Activated CD4-positive, alpha-beta T cell treated with anti-CD3 and anti-CD28 coated beads, Interleukin-2, amount 10 ng/mL, durations not matched to agents 7 days and 5 days (primary cell): ENCODE measurements at places on chromosomes 2 and 18. TPM values are rescaled to one million over a fixed set of nuclear protein-coding genes. Genes with fewer than 3 reads are reported as not detected.

AKAIN1 gene
- not detected for total RNA-seq

DNA sequence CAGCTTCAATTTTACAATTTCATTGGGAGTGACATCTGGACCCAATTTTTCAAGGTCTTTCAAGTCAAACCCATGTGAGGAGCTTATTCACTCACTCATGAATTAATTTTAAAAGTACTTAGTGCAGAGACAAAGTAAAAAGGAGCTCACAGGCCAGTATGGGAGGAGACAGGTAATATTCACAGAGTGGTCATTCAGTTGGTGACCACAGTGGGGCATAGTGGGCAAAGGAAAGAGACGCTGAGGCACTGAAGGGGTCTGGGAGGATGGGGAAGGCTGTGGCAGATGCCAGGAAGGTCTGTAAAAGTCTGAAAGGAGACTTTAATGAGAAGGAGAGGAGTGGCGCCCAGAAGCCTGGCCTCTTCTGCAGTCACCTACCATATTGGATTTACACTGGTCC is 76.0 kb downstream of the CD8B2 start:
- DNase-seq = no peak

DES gene
- not detected for total RNA-seq

GRCh38 chr2:126796931-126797621 is 101.6 kb upstream of the TEX51 start:
- DNase-seq = no peak

DNA sequence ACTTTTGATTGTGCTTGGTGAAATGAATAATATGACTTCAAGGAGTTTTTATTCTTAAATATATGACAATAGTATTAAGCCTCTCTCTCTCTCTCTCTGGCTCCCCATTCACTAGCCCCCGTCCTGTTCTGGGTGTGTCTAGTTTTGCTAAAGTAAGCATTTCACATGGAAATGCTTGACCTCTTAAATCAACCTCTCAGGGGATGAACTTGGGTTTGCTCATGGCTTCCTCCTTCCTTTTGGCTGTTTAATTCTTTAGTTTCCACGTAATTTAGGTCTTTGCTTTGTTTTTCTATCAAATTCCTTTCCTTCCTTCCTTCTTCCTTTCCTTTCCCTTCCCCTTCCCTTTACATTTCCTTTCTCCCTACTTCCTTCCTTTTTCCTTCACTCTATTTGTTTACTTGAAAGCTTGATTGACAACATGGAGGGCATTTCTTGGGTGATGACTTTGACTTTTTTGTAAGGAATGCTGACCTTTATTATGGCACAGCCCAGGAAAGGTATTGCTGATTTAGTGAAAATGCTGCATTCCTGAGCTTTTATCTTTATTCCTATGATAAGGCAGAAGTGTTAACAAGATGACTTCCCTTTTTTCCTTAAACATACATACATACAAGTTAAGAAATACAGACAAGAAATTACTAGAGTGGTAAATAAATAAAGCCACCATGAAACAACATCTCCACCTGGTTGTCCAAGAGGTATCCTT is 3.6 kb downstream of the DPP4 start:
- DNase-seq = no peak

DNA sequence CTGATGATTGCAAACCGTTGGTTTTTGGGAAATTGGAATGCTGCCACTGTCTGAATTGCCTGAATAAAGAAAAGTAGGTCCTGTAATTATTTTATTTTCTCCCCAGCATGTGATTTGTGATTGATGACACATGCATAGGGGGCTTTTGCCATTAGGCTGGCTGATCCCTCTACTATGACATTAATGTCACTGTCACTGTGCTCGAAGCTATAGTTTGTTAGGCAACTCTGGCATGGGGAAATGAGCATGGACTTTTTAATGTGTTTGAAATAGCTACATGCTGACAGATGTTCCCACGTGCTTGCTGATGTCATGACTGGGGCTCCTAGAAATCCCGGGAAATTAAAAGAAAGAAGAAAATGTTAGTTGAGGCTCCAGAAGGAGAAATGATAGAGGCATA is 99.1 kb downstream of the HRH4 start:
- DNase-seq = no peak

DNA sequence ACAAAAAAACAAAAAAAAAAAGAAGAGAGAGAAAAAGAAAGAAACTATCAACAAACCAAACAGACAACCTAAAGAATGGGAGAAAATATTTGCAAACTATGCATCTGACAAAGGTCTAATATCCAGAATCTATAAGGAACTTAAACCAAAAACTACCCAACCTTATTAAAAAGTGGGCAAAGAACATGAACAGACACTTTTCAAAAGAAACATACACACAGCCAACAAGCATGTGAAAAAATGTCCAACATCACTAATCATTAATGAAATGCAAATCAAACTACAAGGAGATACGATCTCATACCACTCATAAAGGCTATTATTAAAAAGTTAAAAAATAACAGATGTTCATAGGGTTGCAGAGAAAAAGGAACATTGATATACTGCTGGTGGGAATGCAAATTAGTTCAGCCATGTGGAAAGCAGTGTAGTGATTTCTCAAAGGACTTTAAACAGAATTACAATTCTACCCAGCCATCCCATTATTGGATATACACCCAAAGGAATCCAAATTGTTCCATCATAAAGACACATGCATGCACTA is 7.2 kb upstream of the POLE4 start:
- DNase-seq = no peak

DNA sequence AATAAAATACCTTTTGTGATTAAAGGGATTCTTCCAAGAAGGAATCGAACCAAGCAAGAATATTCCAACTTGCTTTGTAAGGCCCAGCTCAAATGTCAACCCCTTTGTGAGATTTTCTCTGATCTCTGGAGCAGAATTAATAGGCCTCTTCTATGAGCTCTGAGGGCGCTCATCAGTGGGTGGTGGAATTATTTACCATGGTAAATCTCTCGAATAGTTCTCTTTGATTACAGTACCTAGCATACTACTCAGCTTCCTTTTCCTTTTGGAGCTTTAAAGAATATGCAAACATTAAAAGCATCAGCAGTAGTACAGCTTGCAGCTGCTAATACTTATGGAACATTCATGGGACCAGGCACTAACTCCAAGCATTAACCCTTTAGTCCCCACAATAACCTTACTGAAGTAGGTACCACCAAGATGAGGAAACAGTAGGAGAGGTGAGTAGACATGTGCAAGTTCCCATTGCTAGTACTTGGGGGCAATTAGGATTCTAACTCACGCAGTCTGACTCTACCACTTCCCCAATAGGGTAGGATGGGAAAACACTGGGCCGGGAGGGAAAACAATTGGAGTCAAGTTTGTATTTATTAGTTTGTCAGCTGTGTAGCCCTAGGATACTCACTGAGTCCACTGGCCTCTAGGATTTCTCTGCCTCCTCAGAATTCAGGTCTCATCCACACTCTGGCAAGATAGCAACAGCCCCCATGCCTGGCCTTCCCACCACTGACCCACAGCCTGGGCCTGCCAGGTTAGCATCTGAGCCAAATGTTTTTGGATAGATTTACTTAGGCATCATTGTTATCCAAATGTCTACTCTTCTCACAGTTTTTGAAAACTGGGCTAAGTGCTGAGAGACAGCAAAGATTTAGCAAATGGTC is 21.7 kb downstream of the ADD2 start:
- no peak for DNase-seq

SLC5A7 gene
- total RNA-seq = not detected

- no peak for DNase-seq
These were observed 260.2 kb upstream of the SESTD1 start for GRCh38 chr2:179524809-179525339.

CYP26B1 gene
- total RNA-seq = not detected

DNA sequence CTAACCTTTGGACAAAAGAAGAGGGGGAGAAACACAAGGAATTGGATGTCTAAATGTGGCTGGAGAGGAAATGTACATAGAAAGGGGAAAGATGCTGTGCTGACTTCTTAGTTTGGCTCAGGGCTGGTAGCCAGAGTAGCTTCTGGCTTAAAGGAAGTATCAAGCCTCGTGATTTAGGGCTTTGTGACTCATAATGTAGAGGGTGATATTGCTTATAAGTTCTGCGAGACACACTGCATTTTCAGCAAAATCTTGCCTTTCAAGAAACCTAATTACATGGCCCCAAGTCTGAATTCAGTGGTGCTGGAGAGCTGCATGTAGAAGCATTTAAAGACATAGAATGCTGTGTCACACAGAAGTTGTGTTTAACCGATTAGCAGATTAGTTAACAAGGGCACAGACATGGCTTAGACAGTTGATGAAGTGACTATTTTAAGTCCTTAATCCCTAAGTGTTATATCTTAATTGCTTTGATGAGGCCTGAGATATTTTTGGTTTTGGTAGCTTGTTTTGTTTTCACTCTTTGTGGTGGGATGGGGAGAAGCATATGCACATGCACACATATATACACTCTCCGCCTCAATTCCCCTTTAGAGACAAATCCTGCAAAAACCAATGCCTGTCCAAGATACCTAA is 66.4 kb downstream of the EPAS1 start:
- DNase-seq = peak; percentile 30

DSC2 gene
- not detected for total RNA-seq

RNF152 gene
- total RNA-seq = 0.17 TPM

- no peak for DNase-seq
These were observed 5.0 kb downstream of the HRH4 start for GRCh38 chr18:24465486-24465885.

DNA sequence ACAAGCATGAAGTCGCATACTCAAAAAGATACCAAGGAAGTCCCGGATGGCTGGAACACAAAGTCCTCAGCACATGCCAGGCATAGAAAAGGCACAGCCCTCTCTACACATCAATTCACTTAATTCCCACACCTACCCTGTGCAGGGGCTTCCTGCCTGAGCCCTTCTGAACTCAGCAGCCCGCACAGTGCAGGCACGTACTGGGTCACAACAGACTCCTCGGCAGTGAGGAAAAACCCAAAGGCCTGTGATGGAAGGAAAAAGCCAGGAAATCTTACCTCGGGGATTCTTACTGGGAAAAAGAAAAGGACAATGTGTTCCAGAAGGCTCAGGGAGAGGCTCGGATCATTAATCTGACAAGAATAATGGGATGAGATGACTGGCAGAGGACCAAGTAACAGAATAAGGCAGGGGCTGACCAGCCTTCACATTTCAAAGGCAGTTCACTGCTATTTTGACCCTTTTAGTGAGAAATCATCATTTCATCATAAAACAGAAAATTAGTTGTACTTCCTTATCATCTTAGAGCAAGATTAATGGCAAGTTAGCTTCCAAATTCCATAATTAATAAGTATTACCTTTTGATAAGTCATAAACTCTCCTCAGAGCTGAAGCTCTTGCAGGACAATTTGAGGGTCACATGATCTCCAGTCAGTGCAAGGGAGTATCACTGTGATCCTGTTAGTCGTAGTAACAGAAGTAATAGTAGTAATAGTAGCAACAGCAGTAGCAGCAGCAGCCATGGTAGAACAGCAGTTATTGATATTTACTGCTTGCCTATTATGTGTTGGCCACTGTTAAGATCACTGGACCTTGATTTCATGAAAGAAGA is 87.4 kb downstream of the STK39 start:
- DNase-seq = no peak

- no peak for DNase-seq
These were observed 44.2 kb downstream of the PROC start for GRCh38 chr2:127462461-127462860.

DNA sequence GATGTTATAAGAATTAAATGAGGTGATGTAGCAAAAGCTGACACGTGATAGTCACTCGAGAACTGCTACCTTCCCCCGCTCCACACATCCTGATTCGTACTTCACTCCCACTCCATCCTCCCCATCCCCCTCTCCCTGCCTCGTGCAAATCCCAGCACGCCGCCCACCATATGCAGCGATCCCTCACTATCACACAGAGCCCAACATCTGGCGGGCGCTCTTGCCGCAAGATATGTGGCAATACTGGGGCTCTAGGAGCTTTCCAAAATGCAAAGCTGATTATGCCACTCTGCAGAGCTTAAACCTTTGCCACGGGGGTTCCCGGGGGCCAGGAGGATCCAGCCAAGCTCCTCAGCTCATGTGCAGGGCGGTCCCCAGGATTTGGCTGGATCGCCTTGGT is 37.4 kb downstream of the DNMT3A start:
- DNase-seq = no peak

DNA sequence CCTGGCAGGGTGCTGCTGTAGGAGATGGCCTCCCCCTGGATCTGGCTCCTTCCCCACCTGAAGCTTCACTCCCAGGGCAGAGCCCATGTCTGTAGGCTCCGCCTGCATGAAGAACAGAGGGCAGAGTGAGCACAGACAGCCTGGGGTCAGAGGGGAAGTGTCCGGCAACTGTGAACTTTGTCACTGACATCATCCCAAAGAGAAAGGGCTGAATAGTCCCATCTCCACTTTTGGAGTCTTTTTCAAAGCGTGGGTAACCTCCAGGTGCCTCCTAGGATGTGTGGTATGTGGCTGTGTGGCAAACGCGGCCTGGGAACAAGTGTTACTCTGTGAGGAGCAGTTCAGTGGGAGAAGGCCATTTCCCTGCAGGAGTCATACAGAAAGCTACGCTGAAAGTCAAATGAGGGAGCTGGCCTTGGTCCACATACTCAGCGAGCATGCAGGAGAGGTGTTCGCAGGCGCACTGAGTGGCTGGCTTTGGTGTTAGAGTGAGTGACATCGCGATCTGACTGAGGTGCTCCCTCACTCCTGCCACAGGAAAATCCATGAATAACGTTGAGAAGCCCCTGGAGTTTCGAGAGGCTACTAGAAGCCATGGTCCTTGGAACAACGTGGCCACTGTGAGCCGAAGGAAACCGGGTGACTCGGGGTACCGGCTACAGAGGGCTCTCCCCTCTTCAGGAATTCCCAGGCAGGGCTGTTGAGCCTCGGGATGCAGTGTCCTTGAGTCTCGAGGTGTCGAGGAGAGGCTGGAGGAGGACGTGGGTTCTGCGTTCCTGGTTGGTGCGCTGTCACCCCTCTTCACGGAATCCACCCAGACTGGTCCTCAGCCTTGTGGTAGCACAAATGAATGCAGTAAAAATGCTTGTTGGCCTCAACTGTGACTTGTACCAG is 54.7 kb downstream of the CABLES1 start:
- DNase-seq = no peak

DNA sequence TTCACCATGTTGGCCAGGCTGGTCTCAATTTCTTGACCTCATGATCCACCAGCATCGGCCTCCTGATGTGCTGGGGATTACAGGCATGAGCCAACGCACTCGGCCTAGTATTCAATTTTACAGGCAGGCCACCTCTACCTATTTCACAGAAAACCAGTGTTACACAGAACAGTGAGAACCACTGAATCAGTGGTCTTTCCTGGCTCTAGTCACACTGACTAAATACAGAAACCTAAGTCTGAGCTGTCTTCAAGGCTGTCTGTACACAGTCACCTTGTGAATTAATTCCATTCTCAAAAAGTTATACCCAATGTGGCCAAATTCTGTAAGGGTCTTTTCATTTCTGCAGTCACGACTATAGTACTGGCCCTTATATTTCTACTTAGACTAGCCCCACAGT is 3.5 kb downstream of the RNF149 start:
- no peak for DNase-seq

- DNase-seq = no peak
These were observed 789.7 kb upstream of the SLC39A10 start for GRCh38 chr2:194867328-194867727.

SFTPB gene
- total RNA-seq = not detected
